ENCODE measurements at places on chromosomes 7 and 10. TPM values are rescaled to one million over a fixed set of nuclear protein-coding genes. Genes with fewer than 3 reads are reported as not detected.

DNA sequence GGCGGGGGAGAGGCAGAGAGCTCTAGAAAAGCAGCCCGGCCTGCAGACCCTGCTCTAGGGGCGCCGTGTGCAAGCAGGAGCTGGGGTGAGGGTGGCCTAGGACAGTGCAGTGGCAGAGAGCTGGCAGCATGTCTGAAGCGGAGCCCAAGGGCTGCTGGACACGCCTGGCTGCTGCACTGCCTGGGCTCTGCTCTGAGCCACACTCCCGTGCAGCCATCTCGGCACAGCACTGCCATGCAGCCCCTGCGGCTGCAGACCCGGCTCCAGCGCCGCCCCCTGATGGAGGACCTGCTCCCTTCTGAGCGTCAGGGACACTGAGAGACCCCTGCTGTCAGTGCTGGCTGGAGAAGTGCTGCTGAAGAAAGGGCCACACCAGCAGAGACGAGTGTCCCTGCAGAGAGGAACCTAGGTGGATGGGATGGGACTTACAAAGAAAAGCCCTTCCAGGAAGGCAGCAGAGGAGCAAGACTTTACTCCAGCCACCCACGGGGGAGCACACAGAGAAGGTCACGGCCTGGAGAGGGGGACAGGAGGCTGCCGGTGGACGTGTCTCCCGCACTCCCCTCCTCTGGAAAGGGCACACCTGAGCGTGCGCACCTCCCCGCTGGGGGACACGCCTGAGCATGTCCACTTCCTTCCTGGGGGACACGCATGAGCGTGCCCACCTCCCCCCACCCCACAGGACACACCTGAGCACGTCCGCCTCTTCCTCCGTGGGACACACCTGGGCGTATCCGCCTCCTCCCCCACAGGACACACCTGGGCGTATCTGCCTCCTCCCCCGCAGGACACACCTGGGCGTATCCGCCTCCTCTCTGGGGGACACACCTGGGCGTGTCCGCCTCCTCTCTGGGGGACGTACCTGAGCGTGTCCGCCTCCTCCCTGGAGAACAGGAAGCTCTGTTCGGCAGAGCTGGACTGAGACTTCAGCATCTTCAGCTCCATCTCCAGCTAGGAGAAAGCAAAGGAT lies 252.9 kb downstream of the MAD1L1 start:
- no peak for DNase-seq

The CCNY gene
- 49.4 TPM for total RNA-seq

The CARD11 gene
- total RNA-seq: 108 TPM

The PRTFDC1 gene
- 0.71 TPM for total RNA-seq

The TMEM139 gene
- total RNA-seq: 2.3 TPM

The TFR2 gene
- total RNA-seq: 10.1 TPM

- no peak for DNase-seq
Measured at GRCh38 chr7:77531038-77531437, 6.1 kb upstream of the PTPN12 start.

GRCh38 chr7:121582258-121582657 lies 186.2 kb upstream of the FAM3C start:
- no peak for DNase-seq

All from activated CD4-positive, alpha-beta T cell treated with anti-CD3 and anti-CD28 coated beads for 36 hours (primary cell).